ENCODE measurements at places on chromosomes 4 and X.

DNA sequence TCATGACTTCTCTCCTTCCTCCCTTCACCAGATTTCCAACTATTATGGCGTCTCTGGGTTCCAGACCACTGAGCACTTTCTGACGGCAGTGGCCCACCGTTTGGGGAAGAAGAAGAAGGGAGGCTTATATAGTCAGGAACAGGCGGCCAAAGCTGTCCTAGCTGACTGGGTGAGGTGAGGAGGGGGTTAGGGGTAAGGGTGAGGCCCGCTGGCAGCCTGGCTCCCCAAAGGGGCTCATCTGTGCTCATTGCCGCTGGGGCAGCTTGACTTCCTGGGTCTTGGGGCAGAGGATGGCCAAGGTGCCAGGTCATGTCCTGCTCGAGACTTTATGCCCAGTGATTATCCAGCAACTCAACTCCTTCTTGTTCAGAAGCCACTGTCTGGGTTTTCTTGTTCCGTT is 21.8 kb downstream of the GNL3L start:
- ATAC-seq, result no peak

DNA sequence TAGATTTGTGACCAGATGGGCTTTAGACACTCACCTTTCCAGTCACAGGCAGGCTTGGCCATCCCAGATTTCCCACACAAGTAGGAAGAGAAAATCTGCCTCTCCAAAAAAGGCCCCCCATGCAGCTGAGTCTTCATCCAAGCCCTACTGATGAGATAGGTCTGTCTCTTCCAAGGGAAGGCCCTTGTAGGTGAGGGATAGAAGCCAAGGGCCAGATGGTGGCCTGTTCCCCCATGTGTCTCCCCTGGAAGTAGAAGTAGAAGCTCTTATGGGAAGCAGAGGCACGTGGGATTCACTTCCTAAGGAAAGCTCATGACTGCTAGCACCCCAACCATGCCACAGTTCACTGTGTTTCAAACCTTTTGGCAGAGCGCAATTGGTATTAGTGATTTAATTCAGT is 81.5 kb downstream of the REPS2 start:
- ATAC-seq, result no peak

GRCh38 chr4:10011885-10012284 is 9.4 kb downstream of the SLC2A9 start:
- ATAC-seq, result peak; percentile 8

- no peak for ATAC-seq
Observed at GRCh38 chr4:44871133-44871532, 144.8 kb upstream of the GNPDA2 start.

DNA sequence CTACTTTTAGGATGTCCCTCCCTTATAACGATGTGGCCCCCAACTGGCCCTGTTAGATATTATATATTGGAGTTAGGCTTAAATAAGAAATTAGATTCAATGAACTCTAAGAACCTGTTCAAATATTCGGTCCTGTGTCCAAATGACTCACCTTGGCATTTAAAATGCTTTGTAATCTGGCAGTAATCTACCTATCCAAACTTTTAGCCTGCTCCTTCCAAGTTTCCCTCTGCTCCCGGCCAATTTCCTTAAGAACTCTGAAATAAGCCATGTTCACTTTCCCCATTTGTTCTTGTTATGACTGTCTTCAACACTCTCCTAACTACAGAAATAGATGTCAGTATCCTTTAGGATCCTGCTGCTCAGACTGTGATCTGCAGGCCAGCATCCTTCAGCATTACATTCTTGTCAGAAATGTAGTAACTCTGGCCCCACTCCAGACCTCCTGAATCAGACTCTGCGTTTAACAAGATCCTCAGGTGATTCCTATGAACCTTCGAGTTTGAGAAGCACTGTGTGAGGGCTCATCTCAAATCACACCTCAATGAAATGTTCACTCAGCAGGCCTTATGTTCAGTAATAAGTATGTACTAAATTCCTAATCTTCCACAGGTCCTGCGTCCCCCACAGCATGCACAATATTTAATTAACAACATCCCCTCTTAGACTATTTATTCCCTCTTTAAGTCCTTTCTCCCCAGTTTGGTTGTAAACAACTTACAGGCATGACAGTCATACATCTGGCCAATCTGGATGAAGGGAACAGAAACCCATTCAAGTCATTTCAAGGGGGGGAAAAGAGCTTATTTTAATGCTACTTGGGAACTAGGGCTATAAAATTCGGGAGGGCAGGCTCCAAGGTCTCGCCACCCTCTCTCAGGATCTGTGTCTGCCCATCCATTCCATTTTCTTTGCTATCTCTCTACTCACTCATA is 3.0 kb downstream of the ATP8A1 start:
- no peak for ATAC-seq

- ATAC-seq, result no peak
Observed at GRCh38 chr4:22187203-22187820, 238.7 kb upstream of the KCNIP4 start.

GRCh38 chr4:138897811-138898226 is 117.8 kb upstream of the NOCT start:
- peak; percentile 61 for ATAC-seq

DNA sequence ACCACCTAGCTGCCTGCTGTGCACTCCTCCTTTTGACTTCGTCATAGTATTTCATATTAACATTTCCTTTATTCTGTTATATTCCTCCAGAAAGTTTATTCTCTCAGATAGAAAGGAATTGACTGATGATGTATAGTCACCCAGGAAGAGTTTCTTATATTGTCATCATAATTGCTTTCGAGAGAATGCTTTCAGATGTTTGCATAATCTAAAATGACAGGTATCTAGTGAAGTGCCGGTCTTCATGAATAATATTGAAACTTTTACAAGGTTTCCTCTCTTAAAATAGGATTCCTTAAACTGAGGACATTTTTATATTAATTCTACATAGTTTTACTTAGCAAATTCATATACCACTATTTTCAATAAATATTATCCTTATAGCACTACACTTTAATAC is 10.1 kb downstream of the SEC24D start:
- ATAC-seq, result no peak

DNA sequence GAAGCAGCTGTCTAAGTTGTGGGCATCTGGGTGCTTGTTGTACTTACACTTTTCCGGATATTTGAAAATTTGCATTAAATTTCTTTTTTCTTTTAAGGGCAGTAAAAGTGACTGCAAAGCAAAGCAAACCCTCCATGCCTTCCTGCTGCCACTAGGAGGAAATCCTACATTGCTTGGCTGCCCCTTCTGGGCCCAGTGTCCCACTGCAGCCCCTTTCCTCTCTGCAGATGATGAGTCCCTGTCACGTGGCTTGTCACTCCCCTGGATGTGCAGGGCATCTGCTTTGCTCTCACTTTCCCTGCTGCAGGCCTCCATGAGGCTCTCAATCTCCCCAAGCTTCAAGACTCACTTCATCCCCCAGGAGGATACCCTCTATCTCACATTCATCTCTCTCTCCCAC is 12.7 kb downstream of the TSR2 start:
- ATAC-seq, result peak; percentile 100

DNA sequence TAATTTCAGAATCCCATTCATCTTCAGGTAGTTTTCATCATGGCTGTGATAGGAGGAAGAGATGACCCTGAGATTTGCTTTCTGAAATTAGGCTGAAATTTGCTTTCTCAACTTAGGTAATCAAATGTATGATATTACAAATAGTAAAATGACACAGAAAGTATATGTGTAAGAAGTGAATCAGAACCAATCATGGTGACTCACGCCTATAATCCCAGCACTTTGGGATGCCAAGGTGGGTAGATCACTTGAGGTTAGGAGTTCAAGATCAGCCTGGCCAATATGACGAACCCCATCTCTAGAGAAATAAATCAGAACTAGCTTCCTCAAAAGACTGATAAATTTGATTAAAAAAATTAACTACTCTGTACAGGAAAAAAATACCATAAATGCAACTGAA is 555.4 kb downstream of the STPG2 start:
- ATAC-seq, result no peak

GRCh38 chrX:143536176-143536575 is 18.9 kb upstream of the SPANXN3 start:
- ATAC-seq, result no peak

- ATAC-seq, result no peak
Observed at GRCh38 chrX:131565909-131566308, 22.0 kb downstream of the OR13H1 start.

GRCh38 chrX:2689773-2690666 is 1.1 kb upstream of the CD99 start:
- ATAC-seq, result peak; percentile 0

GRCh38 chr4:81527115-81527514 is 55.4 kb upstream of the RASGEF1B start:
- ATAC-seq, result no peak

DNA sequence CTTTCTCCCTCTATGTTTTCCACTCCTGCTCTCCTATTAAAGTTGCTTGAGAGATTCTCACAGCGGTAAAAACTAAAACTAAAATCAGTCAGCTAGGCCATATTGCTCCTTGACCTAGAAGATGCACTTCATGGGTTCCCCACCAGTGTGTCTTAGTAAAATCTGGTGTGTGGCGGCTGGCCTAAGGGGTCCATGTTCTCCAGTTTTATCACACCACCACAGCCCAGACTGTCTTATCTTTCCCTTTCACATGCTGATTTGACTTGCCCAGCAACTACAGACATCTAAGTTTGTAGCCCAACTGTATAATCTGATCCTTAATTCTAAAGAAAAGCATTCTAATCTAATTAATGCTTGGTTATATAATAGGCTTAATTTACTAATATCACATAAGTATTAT is 68.0 kb downstream of the ATP8A1 start:
- no peak for ATAC-seq

DNA sequence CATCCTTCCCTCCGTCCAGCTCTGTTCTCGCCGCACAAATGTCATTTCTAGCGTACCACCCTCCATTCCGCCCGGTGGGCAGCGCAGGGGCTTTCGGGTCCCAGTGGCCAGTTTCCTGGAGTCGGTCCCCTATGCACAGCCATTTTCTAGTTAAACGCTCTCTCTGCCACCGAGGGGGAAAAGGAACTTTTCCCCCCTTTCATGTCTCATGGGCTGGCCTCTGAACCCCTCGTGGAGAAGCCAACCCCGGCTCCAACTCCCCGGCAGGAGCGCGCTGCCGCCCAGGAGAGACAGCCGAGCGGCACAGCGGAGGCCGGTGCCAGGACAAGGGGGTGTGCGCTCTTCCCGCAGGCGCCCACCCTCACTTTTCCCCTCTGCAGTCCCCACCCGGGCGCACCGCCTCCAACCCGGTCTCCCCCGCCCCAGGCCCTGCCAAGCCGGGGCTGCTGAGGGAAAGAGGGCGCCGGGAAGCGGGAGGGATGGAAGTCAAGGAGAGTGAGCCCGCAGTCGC is 662 bp downstream of the APBB2 start:
- ATAC-seq, result peak; percentile 0

GRCh38 chr4:168860827-168861226 is 149.2 kb downstream of the CBR4 start:
- ATAC-seq, result peak; percentile 70

DNA sequence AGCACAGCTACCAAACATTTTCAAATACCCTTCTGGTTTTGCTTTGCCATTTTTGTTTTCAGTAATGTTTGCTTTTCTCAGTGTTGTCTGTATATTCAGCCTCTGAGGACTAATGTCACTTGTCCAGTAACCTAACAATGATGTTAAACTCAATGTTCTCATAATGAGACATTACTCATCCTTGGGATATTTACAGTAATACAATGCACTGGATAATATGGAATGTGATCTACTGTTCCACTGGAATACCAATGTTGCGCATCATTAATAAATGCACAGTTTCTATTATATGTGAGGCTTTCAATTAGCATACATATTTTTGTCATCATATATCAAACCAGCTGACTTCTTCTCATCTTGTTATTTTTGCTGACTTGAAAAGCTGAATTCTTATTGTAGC is 259.1 kb downstream of the SH2D1A start:
- no peak for ATAC-seq

GRCh38 chr4:3366893-3367775 is 74.3 kb downstream of the RGS12 start:
- peak; percentile 20 for ATAC-seq

DNA sequence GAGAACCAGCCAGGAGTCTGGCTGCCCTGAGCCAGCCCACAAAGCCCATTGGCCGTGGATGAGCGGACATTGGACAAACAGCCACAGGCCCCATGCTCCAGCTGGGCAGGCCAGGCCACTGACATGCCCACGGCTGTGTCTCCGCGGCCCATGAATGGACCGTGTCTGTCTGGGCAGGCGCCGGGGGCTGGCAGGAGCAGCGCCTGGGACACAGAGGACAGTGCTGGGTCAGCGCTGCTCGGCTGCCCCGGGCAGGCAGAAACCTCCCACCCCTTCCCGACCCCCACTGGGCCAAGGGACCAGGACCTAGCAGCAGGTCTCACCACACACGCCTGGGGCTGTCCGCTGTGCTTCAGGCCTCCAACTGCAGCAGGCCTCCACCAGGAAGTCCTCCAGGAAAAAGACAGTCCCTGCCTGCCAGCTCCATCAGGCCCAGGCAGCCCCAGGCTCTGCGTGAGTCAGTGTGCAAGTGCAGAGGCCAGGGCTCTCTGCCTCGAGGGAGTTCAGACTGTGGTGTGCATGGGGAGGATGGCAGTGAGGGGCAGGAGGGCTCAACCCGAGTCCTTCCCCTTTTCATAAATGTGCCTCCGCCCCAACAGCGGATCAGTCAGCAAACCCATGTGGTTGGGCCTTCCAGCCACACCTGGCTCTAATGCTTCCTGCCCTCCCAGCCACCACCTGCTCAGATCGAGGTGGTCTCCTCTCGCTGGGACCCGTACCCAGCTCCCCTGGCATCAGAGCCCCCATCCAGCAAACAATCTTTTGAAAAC is 17.2 kb upstream of the FGFR3 start:
- no peak for ATAC-seq

DNA sequence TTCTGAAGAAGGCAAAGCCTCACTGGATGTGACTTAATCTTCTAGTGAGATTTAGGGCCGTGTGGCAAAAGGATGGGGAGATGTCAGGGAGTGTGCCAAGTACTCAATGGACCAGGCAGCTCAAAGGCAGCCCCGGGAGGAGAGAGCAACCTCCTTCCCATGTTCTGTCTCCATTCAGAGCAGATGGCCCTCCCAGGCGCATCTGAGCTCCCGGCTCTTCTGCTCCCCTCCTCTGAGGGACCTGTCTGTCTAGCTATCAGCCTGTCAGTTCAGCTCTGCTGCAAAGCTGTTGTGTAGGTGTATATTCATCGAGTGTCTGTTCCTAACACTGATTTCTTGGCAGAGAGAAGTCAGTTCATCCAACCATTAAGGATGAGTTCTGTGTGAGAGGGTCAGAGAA is 10.9 kb upstream of the PORCN start:
- ATAC-seq, result no peak

DNA sequence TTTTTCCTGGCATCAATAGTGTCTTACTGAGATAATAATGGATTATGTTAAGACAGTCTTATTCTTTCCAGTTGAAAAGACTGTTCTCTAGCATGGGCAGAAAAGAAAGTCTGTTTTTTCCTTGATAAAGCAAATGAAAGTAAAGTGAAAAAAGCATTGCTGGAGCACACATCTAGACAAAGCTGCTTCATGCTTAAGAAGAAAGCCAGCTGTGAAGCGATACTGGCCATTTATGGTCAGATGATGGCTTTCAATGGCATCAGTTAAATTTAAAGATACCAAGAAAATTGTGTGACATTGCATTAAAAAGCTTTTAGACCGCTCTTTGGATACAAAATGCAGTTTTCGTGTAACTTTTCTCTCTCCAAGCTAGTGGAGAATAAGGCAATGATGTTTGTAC is 242.1 kb upstream of the TRAM1L1 start:
- ATAC-seq, result no peak

Data from motor neuron (in vitro differentiated cells).